ENCODE measurements at places on chromosomes 6 and 20.

DNA sequence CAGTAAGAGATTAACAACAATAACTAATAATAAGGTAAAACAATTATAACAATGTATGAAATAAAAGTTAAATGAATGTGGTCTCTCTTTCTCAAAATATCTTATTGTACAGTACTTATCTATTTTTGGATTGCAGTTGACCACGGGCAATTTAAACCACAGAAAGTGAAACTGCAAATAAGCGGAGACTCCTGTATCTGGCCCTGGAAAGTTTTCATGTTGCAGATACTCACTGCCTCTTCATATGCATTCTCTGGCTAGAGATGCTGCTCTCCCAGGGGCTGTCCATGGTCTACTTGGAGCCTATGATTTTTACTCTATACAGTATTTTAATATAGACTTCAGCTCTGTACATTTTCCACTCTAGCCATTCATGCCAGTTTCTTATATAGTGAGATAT, 230.8 kb downstream of the FUT9 start:
- no peak for DNase-seq

DNA sequence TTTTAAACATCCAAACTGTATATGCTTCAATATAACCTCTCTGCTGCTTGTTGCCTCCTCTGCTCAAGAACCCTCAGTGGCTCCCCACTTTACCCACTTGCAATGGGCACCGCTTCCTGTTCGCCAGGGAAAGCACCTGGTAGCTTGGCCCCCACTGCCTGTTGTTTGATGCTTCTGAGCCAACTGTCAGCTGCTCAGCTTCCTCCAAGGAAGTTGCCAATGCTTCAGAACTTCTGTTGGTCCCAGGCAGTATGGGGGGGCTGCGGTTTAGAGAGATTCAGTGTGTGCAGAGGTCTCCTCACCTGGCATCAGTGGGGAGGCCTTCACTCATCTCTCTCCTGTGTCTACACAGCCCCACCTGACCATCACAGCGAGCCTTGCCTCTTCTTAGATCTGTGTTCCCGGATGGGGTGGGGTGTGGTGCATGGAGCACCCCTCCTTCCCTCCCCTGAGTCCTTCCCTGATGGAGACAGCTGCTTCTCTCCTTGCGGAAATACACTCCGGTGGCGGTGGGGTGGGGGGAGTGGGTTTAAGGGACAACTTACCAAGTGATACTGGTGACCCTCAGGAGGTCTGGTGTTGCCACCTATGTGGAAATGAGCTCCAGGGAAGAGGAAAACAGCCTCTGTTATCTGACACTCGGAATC, 308.1 kb downstream of the CDH26 start:
- no peak for DNase-seq

DNA sequence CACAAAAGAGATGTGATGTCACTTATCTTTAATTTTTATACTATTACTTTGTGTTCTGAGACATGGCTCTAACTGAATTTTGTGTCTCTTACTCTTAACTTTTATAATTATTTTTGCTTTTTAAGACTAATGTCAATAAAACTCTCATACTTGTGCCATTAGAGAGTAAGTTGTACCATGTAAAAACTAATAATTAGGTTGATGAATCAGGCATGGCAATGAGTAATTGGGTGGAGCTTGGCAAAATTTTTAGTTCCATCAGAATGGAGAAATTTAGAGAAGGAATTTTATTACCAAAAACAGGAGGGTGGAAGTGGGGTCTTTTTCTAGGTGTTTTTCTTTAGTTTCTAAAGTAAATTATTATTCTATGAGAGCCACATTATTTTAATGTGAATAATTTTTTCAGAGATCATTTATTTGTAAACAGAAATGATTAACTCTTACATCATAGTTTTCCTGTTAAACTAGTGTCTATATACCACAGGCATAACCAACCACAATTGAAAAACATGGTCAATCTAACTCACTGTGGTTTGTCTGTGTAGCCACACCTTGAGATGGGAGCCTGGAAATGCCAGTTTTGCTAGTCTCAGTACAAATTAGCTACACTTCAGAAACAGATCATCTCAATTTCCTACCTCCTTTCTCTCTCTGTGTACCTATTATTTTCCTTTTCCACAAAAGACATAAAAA, 51.8 kb downstream of the ELOVL4 start:
- no peak for DNase-seq

- DNase-seq, result no peak
Observed at GRCh38 chr6:9126878-9127560, 691.7 kb upstream of the SLC35B3 start.

DNA sequence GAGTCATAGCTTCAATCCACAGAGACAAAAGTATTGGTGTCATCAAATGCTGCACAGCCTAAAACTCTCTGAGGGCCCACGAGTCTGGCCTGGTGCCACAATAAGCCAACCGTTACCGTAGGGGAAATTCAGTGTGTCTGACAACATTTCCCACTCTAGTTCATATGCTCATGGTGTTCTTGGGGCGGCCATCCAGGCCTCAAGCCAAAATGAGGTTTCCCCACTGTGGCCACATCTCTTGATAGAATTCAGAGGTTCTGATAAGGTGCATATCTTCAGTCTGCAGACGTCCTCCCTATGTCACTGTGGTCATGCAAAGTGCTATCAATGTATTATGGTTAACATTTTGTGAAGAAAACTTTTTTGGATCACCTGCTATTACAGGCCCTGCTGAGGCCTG, 627.7 kb downstream of the QKI start:
- DNase-seq, result no peak

- DNase-seq, result peak; percentile 28
Observed at GRCh38 chr6:17086469-17086868, 15.4 kb upstream of the STMND1 start.

DNA sequence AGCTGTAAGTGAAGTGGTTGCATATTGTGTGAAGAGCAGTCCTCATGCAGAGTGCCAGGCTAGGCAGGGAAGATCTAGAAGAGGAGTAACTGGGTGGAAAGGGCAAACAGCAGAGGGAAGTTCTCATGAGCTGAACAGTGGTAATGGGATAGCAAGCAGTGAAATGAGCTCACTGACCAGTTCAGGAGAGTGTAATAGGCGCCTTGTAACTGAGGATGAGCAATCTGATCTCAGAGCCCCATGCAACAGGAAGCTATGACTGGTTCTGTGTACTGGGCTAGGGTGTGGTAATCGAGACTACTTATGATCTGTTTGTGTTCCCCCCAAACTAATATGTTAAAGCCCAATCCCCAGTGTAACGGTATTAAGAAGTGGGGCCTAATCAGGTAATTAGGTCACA, 98.6 kb downstream of the RFX6 start:
- DNase-seq, result no peak

GRCh38 chr6:84220809-84221409, 6.5 kb downstream of the CEP162 start:
- DNase-seq, result no peak

DNA sequence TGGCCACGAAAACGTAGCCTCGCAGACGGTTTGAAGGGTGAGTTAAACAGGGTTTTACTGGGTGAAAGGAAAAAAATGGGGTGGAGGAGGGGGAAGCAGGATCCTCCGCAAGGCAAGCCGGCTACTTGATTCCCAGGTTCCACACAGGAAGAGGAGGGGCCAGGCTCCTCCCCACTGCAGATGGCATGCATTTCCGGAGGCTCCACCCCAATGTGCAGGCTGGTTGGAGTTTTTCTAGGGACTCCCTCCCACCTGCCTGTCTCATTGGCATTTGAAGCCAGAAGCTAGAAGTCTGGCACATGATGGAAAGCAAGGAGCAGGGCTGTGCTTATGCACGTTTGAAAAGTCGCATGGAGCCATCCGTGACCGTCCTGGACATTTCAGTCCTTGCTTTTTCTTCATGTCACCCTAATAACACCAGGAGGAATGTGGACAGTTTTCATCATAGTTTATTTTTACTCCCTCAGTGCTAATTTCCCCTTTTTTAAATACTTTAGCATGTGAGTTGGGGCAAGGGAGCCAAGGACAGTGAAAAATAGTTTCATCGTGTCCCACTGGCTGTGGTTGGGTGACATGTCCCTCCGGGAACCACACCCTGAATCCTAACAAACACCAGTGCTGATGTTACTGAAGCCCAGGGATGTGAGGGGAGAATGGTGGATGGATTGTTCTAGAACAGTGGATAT, 100.1 kb upstream of the INSM1 start:
- DNase-seq, result no peak

DNA sequence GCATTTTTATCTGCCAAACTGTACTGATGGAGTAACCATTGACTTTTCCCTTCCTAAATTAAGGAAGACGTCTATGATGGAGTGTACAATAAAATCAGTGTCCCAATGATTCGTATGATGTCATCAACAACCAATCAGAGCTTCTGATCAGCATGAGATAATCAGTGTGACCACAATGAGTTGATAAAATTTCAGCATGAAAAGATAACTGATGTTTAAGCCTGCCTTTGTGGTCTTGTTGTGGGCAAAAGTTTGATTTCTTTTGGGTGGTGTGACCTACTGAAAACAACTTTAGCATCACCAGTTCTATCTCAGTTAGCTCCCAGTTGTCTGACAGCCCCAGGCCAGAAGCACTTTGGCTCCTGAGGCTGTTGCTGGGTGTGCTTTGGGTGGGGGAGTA, 3.3 kb downstream of the PCIF1 start:
- no peak for DNase-seq

GRCh38 chr20:63740627-63741353, 1.2 kb downstream of the SLC2A4RG start:
- peak; percentile 62 for DNase-seq

DNA sequence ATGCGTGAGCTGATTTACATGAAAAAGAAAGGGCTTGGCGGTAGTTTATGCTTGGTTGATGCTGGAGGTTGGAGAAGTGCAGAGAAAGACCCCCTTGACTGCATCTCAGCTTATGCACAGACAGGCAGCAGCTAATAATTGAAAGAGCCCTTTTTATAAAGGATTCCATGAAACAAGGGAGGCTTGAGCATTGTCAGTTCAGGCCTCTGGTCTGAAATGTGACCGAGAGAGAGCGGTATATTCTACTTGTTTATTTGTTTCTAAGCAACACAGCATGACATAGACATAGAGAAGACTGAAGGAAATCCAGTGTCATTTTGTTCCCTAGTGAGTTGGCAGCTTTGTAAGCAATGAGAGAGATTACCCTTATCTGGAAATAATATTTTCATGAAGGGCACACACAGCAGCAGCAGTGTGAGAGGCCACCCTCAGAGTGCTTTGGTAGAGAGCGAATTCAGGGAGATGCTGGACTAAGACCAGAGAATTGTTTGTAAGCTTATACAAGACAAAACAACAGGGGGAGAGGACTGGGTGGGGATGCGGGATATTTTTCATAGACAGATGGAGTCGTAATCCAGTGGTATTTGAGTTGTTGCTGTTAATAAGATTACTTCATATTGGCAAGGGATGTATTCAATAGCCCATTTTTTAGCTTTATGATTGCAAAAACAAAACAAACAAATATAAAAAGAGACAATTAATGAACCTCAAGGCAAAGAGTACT, 34.6 kb upstream of the LAMA2 start:
- DNase-seq, result no peak

DNA sequence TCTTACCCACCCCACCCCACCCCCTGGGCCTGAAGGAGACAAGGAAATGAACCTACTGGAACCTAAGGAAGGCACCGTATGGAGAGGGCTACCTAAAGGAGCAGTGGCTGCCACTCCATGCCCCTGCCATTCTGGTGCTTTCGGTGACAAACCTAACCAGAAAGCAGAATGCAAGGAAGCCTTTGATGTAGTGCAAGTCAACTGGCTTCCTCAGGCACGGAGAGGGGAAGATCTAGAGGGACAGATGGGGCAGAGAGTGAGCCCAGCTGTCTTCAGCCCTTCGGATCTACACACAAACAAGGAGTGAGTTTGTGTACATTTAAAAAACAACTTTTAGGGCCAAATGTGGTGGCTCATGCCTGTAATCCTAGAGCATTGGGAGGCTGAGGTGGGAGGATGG, 39.5 kb downstream of the PPP1R16B start:
- no peak for DNase-seq

- no peak for DNase-seq
Observed at GRCh38 chr6:72624557-72625160, 2.8 kb downstream of the KCNQ5 start.

DNA sequence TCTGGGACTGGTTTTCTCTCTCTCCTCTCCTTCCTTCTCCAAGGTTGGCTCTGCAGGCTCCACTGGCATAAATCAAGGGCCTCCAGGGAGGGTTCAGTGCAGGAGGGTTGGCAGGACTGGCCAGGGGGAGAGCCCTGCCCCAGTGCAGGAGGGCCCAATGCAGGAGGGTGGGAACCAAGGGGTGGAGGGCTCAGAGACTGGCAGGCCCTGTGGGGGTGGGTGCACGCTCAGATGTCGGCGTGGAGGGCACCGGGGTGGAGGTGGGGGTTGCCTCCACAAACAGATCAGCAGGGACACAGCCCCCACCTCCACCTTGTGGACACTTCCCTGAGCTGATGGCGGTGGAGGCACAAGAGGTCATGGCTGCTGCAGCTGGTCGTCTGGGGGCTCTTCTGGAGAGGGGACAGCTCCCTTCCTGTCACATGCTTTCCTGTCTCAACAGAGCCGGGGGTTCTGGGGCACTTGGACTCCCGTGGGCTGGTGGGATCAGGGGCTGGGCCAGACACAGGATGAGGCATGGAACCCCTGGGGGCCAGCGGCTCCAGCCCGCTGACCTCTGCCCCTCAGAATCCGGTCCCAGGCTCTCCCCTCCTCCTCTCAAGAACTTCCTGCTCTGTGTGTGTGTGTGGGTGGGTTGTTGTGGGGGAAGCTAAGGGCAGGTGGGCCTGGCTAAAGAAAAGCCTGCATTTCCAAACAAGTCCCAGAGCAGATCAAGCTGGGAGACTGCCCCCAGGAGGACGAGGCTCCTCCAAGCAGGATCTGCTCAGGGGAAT, 2.7 kb upstream of the ABHD16B start:
- no peak for DNase-seq

- no peak for DNase-seq
Observed at GRCh38 chr6:70956191-70956450, 739 bp downstream of the B3GAT2 start.

DNA sequence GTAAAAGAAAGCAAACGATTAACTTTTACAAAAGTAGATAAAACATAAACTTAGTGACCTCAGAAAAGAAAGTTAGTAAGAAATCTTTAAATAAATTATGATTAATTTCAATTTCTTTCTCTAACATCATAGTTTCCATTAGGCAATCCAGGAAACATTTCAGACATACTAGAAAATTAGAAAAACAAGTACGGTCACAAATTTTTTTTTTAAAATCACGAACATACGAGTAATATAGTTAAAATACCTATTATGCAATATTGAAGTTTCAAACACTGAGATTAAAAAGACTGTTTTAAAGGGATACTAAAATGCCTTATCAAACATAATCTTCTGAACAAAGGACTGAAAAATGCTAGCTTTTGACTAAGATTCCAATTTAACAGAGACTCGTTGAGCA, 26.2 kb downstream of the NOL7 start:
- no peak for DNase-seq

DNA sequence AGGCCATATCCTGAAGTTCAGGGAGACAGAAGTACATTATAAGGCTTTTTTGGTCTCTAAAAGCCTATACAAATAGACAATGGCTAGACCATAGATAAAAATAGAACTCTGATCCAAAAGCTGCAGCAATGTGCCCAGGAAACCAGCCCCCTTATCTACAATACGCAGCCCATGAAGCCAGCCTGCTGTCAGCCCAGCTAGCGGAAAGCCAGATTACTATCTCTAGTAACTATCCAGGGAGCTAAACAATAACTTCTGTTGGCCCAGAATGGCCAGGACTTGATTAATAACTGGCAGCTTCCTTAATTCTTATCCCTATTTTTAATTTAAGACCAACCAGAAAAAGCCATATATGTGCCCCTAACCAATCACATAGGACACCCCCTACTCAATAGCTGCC, 160.4 kb upstream of the SMLR1 start:
- no peak for DNase-seq

- peak; percentile 26 for DNase-seq
Observed at GRCh38 chr6:113630738-113631535, 226.2 kb upstream of the MARCKS start.

Data from activated T-cell treated with anti-CD3 and anti-CD28 coated beads, Interleukin-2, amount 50 U/mL, for 48 hours (primary cell).